Activated naive CD8-positive, alpha-beta T cell treated with anti-CD3 and anti-CD28 coated beads, Interleukin-2, amount 10 ng/mL, durations not matched to agents 7 days and 5 days (primary cell): ENCODE measurements at places on chromosomes 7 and 10. TPM values are rescaled to one million over a fixed set of nuclear protein-coding genes. Genes with fewer than 3 reads are reported as not detected.

DNA sequence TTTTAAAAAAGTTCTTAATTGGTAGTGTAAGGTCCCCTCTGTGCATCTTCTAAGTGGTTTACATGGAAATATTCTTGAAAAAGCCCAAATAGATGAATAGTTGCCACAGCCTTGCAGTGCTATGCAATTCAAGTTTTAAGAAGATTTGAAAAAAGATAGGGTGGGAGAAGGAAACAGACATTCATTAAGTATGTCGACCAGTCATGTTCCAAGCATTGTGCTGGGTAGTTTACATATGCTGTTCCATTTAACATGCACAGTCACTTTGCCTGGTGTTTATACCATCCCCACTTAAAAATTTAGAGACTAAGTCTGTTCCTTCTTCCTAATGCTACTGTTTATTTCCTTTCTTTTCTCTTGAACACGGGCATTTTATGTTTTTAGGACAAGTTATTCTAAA lies 28.1 kb upstream of the NAMPT start:
- no peaks in the 10 kb centered on the region for H3K4me1 ChIP-seq
- H3K27ac ChIP-seq: no peak overlapping the region
- peaks cover under 1% of the 10 kb centered on the region for H3K27me3 ChIP-seq
- H3K4me3 ChIP-seq: no peak overlapping the region
- H3K36me3 ChIP-seq: peaks cover 6% of the 10 kb centered on the region

GRCh38 chr10:44955413-44956070 lies 4.1 kb upstream of the RASSF4 start:
- H3K4me3 ChIP-seq: no peak overlapping the region
- peaks cover 13% of the 10 kb centered on the region for H3K4me1 ChIP-seq
- H3K27me3 ChIP-seq: no peaks in the 10 kb centered on the region
- H3K36me3 ChIP-seq: peaks cover 15% of the 10 kb centered on the region
- DNase-seq: no peak

GRCh38 chr10:79079054-79079397 lies 10.3 kb downstream of the ZMIZ1 start:
- H3K4me1 ChIP-seq: peaks cover 17% of the 10 kb centered on the region
- H3K27ac ChIP-seq: no peak overlapping the region
- no peaks in the 10 kb centered on the region for H3K27me3 ChIP-seq
- no peaks in the 10 kb centered on the region for H3K36me3 ChIP-seq
- H3K4me3 ChIP-seq: no peak overlapping the region

DNA sequence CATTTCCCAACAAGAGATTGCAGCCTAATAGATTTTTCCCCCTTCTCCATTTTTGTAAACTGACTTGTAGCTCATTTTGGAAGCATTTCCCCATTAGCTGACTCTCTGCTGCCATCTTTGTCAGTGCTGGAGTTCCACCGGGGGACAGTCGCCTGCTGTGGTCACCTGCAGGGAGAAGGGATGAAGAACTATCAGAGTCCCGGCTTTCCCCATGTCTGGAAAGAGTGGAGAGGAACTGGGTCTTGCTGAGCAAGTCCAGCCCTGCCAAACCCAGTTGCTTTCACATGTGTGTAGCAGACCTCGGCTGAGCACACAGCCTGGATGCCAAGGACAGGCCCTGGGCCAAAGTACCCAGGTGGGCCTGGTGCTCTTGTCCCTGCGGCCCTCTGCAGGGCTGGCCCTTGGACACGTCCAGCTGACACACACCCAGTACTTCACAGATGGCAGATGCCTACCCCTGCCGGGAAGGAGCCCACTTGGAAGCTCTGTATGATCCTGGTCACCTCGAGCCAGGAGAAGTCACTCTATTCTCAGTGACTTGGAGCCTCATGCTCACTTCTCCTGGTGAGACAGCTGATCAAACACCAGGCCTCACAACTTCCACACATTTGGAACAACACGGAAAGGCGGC lies 157.3 kb upstream of the NPVF start:
- H3K36me3 ChIP-seq: no peaks in the 10 kb centered on the region
- H3K27me3 ChIP-seq: peaks cover 26% of the 10 kb centered on the region
- DNase-seq: no peak
- H3K4me1 ChIP-seq: no peaks in the 10 kb centered on the region
- H3K4me3 ChIP-seq: no peak overlapping the region

- no peak overlapping the region for H3K4me3 ChIP-seq
- peak overlapping the region; percentile 0 for H3K27ac ChIP-seq
- no peaks in the 10 kb centered on the region for H3K27me3 ChIP-seq
- DNase-seq: peak; percentile 43
Measured at GRCh38 chr7:30445770-30446169, 32.8 kb downstream of the NOD1 start.

DNA sequence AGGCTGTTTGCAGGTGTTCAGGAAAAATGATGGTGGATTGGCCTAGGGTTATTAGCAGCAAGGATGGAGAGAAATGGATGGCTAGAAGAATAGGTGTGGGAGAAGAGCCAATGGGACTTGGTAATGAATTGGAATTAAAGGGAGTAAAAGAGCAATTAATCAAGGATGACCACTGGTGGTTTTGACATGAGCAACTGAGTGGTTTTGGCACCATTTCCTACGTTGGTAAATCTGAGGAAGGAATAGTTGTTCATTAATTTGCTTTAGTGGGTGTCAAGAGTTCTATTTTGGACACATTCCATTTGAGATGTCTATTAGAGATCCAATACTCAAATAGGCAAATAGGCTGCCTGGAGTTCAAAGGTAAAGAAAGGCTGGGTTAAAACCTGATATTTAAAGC lies 38.2 kb upstream of the NRBF2 start:
- DNase-seq: no peak
- no peaks in the 10 kb centered on the region for H3K36me3 ChIP-seq
- H3K27ac ChIP-seq: no peak overlapping the region
- peaks cover 5% of the 10 kb centered on the region for H3K27me3 ChIP-seq

DNA sequence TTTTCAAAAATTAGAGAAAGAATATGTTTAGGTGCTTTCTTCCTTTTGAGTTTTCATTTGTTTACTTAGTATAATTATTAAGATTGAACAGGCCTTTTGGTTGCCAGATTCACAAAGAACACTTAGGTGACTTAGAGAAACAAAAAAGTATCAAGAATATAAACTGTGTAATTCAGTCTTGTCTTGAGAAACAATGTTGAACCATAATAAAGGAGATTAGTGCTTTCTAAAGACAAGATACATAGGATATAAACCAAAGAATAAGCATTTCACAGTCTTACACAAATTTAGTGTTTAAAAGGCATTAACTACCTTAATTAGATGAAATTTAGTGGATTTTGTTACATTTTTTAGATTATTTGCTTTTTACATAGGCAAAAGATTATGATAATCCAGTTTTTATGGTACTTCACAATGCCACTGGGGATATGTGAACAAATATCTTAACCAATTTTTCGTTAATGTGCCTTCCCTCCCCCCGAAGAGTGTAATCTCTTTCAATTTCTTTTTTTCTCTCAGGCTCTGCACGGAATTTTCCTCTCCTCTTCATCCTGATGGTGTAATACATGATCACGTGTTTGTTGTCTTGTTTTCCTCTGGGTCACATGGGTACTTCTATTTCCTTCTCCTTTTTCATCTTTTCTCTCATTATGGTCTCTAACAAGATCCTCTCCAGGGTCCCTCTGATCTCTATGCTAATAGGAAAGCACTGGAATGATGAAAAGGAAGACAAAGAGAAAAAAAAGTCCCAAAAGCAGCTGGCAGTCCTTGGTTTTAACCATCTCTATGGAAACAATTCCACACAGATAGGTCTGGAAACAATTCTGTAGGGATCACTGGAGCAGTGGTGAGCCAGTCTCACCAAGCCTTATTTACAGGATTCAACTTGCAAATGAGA lies 3.7 kb upstream of the HNRNPH3 start:
- peaks cover 9% of the 10 kb centered on the region for H3K36me3 ChIP-seq
- peak overlapping the region; percentile 67 for H3K4me3 ChIP-seq
- H3K4me1 ChIP-seq: peaks cover 14% of the 10 kb centered on the region

- H3K4me3 ChIP-seq: no peak overlapping the region
- no peaks in the 10 kb centered on the region for H3K36me3 ChIP-seq
- no peak for DNase-seq
- H3K4me1 ChIP-seq: no peaks in the 10 kb centered on the region
- H3K27ac ChIP-seq: no peak overlapping the region
- H3K27me3 ChIP-seq: peaks cover 3% of the 10 kb centered on the region
Measured at GRCh38 chr10:132515811-132516726, 21.5 kb upstream of the INPP5A start.

- no peak overlapping the region for H3K4me3 ChIP-seq
- no peaks in the 10 kb centered on the region for H3K36me3 ChIP-seq
- H3K27me3 ChIP-seq: peaks cover 3% of the 10 kb centered on the region
- H3K4me1 ChIP-seq: no peaks in the 10 kb centered on the region
- DNase-seq: no peak
Measured at GRCh38 chr7:95054386-95054785, 147.0 kb downstream of the PPP1R9A start.

DNA sequence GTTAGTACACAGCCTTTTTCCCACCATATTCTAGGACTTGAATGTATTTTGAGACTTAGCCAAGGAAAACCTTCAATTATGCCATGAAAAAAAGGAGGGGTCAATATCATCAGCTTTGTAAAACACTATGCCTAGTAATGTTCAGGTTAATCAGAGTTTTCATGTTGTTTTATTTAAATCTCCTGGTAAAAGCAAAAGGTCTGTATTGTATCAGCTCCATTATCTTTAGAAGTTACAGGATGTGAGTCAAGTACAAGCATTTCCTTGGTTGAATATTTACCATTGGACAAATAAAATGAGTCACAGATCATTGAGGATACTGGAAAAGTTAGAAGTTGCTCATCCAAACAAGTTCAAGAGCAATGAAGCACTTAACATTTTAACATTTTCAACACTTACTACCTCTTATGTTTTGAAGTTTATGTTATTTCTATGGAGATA lies 89.9 kb upstream of the CAPZA2 start:
- no peaks in the 10 kb centered on the region for H3K4me1 ChIP-seq
- H3K27me3 ChIP-seq: peaks cover 20% of the 10 kb centered on the region
- no peak overlapping the region for H3K4me3 ChIP-seq
- H3K36me3 ChIP-seq: no peaks in the 10 kb centered on the region
- no peak overlapping the region for H3K27ac ChIP-seq
- DNase-seq: no peak

- no peak for DNase-seq
- no peak overlapping the region for H3K27ac ChIP-seq
- H3K4me1 ChIP-seq: no peaks in the 10 kb centered on the region
- H3K27me3 ChIP-seq: peaks cover 14% of the 10 kb centered on the region
- no peak overlapping the region for H3K4me3 ChIP-seq
Measured at GRCh38 chr7:69430384-69431021, 167.8 kb upstream of the AUTS2 start.

- H3K36me3 ChIP-seq: peaks cover 20% of the 10 kb centered on the region
- no peaks in the 10 kb centered on the region for H3K27me3 ChIP-seq
- peaks cover 30% of the 10 kb centered on the region for H3K4me1 ChIP-seq
Measured at GRCh38 chr10:70330671-70331070, 46.9 kb upstream of the NPFFR1 start.

GRCh38 chr7:105084581-105084980 lies 70.6 kb downstream of the KMT2E start:
- no peaks in the 10 kb centered on the region for H3K27me3 ChIP-seq
- peaks cover 11% of the 10 kb centered on the region for H3K4me1 ChIP-seq
- DNase-seq: no peak
- peaks cover 40% of the 10 kb centered on the region for H3K36me3 ChIP-seq
- H3K4me3 ChIP-seq: no peak overlapping the region

GRCh38 chr7:150992833-150993302 lies 2.1 kb downstream of the NOS3 start:
- peaks cover 1% of the 10 kb centered on the region for H3K36me3 ChIP-seq
- H3K4me1 ChIP-seq: peaks cover 20% of the 10 kb centered on the region
- DNase-seq: no peak
- no peak overlapping the region for H3K4me3 ChIP-seq
- peak overlapping the region; percentile 31 for H3K27ac ChIP-seq

DNA sequence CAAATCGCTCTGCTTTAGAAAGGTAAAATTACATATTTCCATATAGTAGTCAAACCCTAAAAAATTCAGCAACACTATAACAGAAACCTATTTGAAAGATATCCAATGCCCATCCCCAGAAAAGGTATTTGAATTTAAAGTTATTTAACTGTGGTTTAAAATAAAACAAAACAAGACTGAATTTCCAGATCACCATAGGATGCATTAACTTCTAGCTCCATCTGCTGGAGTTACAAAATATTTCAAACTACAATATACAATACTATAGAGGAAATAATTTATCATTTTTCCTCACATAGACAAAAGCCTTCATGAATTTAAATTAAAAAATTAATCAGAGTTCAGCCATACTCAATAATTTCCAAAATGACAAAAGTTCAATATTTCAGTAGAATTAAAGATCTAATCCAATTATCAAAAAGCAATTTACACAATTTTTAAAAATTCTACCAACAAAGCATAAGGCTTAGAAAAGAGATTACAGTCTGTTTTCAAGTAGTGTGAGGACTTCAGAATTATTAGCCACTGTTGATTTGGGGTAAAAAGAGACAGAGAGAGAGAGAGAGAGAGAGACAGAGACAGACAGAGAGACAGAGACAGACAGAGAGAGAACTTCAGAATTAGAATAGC lies 75.9 kb downstream of the LMBR1 start:
- DNase-seq: no peak
- peaks cover 2% of the 10 kb centered on the region for H3K4me1 ChIP-seq

Gene MAT1A
- total RNA-seq: not detected

DNA sequence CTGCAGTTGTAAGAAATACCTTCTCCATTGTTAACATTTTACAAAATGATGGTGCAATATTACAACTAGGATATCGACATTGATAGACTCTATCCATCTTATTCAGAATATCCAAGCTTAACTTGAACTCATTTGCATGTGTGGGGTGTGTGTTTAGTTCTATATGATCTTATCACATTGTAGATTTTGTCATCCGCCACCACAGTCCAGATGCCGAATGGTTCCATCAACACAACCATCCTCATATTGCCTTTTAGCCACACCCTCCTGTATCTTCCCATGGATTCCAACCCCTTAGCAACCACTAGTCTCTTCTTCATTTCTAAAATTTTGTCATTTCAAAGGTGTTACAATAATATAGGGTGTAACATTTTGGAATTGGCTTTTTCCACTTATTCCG lies 452.9 kb upstream of the AKR1E2 start:
- no peaks in the 10 kb centered on the region for H3K36me3 ChIP-seq
- H3K4me3 ChIP-seq: no peak overlapping the region
- peaks cover 65% of the 10 kb centered on the region for H3K27me3 ChIP-seq
- no peak overlapping the region for H3K27ac ChIP-seq
- DNase-seq: no peak
- H3K4me1 ChIP-seq: no peaks in the 10 kb centered on the region

DNA sequence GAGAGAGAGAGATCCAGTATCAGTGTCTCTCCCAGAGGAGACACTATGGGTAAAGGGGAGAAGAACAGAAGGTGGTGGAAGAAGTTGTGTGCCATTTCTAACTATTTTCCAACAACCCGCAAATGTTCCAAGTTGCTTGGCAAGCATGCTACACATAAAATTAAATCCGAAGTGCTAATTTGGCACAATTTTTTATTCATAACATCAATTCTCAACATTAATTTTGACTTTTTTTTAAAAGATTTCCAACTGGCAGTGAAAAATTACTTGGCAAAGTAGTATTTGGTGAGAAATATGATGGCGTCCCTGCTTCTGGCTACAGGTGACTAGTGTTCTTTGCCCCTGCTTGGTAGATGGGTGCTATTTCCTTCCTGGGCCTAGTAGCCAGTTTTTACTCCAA lies 622.0 kb downstream of the SORCS1 start:
- no peaks in the 10 kb centered on the region for H3K4me1 ChIP-seq
- H3K27me3 ChIP-seq: no peaks in the 10 kb centered on the region
- no peak overlapping the region for H3K27ac ChIP-seq
- no peaks in the 10 kb centered on the region for H3K36me3 ChIP-seq
- no peak overlapping the region for H3K4me3 ChIP-seq
